CD8-positive, alpha-beta T cell (primary cell): ENCODE measurements at places on chromosomes 2 and 18.

DNA sequence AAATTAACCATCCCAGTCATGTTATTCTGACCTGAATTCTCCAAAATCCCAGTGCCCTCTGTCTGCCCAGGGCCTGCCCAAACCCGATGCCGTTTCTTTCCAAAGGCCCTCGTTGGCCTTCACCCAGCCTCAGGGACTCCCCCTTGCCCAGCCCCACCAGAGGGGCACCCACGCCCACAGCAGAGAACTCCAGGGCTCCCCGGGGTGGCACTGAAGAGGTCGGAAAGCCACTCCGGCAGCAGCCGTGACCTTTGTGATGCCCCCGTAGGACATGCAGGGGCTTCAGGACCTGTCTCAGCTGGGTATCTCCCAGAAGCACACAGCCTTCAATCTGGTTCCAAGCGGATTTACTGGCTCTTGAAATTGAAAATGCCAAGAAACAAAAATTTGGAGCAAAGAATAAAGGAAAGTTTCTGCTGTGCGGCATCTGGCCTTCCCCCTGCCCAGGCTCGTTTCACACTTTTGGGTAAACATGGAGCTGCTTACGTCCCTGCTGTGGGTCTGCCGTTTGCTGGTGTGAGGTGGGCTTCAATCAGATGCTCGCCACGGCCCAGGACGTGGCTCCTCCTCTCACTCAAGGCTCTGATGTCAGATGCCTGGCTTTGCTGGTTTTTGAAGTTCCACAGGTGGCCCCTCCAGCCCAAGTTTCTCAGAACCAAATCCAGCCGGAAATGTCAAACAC, 101.3 kb downstream of the TPO start:
- DNase-seq = no peak

GRCh38 chr2:153939124-153939796, 67.5 kb downstream of the GALNT13 start:
- DNase-seq = no peak

DNA sequence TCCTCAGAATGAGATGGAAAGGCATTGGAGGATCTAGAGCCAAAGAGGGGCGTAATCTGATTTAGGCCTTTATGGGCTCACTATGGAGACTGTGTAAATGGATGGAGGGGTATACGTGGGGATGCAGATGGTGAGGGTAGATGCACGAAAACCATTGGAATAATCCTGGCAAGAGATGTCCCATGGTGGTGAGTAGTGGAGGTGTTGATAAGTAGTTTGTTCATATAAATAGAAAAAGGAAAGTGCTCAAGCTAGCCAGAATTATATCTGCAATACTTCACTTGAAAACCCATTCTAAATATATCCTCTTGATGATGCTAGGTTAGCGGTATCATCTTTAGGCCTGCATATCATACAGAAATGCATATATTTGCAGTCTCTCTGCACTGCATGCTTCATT, 459.7 kb downstream of the CDH2 start:
- no peak for DNase-seq

DNA sequence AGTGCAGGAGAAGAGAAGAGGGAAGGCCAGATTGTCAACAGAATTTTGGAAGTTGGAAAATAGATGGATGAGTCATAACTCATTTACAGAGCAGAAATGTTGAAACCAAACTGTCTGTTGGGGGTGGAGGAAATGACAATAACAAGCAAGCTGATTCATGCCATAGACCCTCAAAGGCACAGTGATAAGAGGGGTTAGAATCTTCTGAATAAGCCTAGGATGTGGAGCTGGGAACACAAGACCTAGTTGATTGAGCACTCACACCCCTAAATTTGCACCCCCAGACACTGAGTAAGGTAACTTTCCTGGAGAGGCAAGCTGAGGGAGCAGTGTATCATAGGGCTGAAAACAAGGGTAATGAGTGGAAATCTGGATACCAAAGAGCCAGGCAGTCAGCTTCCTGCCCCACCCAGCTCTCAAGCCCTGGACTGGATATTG, 141.4 kb downstream of the SCG2 start:
- no peak for DNase-seq

- no peak for DNase-seq
Observed at GRCh38 chr18:62102221-62102620, 84.6 kb downstream of the PIGN start.

- DNase-seq = peak; percentile 17
Observed at GRCh38 chr2:148720501-148721001, 76.0 kb downstream of the EPC2 start.

DNA sequence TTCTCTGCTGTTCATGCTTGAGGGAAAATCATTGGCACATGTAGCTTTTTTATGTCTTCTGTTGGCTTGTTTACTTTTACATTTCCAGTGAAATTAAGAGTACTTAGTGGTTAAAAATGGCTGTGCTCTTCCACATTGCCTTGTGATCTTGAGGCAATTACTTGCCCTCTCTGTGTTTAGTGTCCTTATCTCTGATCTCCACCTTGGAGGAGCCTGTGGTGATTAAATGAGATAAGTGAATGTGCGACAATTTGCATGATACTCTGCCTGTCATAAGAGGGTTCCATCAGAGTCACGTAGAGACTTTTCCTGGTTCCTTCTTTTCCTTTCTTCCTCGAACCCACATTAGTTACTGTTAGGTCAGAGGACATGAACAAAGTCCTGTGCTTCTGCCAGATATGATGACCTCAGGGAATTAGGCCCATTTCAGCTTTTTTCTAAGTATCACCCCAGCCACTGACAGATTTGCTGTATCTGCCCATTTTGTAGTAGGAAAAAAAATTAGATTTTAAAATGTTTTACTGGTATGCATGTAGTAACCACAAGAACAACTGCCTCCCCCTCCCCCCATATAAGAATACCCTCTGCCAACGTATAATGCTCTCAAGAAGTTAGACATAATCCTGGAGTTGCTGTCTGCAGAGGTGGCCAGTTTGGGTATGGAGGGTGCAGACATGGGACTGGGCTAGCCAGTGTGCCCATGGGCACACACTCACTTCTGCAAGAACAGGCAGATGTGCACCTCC, 51.9 kb downstream of the TET3 start:
- DNase-seq = no peak

- no peak for DNase-seq
Observed at GRCh38 chr2:170712653-170713542, 2.2 kb upstream of the SP5 start.

DNA sequence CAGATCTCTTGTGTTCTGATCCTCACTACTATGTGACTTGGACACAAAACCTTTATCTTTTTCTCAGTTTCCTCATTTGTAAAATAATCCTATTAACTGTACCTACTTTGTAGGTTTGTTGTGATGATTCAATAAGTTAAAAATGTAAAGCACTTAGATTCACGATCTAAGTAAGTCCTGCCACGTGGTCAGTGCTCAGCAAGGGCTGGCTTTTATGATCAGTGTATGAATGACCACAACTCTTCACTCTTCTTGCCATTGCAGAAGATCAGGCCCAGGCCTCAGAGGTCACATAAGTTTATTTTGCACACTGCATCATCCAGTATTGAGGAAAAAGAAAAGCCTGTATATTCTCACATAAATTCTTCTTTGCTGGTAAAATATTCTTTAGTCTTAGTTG, 1192.5 kb upstream of the ACVR2A start:
- no peak for DNase-seq

- no peak for DNase-seq
Observed at GRCh38 chr2:194452504-194452903, 1204.5 kb upstream of the SLC39A10 start.

GRCh38 chr2:11177871-11178690, 22.8 kb downstream of the SLC66A3 start:
- no peak for DNase-seq

DNA sequence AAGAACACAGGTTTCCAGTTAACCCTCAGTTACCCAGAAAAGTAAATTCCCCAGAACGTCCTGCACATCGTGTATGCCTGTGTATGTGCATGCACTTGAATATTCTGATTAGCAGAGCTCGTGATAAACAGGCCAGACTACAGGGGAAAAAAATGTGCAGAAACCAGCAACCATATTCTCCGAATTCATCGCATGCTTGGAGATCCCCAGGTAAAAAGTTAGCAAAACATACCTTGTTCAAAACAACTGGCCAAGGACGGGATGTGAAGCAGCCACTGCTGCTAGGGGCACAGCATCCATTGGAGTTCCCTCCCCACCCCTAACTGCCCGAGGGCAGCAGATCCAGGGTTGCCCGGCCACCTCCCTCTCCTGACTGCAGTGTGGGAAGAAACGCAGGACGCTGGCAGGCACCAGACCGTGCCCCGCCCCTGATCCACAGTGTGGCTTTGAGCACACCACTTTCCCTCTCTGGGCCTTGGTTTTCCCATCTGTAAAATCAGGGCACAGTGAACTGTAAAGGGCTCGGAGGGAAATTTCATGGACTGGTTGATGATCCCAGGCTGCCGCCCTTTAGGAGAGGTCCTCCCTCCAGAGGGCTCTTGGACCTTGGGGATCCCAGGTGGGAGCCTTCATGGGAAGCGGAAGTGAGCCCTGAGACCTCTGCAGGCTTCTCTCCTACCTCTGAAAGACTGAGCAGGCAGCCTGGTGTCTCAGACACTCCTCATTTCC, 11.9 kb upstream of the ARID5A start:
- DNase-seq = no peak

DNA sequence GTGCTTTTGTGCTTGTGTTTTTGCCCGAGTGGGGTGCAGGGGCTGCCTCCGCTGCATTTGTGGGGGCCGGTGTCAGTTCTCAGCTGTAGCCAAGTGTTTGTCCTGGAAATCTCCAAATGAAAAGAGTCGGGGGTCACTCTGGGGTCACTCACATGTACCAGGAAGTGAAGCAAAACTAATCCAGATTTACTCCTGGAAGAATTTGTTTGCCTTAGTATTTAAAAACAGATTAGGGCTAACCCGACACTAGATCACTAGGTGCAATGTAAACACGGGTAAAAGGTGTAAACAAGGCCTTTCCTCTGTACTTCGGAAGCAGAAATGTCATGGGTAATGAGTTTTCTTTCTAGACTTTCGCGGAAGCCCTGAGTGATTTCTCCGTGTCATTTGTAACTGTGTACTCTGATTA, 50.3 kb downstream of the GBX2 start:
- no peak for DNase-seq

DNA sequence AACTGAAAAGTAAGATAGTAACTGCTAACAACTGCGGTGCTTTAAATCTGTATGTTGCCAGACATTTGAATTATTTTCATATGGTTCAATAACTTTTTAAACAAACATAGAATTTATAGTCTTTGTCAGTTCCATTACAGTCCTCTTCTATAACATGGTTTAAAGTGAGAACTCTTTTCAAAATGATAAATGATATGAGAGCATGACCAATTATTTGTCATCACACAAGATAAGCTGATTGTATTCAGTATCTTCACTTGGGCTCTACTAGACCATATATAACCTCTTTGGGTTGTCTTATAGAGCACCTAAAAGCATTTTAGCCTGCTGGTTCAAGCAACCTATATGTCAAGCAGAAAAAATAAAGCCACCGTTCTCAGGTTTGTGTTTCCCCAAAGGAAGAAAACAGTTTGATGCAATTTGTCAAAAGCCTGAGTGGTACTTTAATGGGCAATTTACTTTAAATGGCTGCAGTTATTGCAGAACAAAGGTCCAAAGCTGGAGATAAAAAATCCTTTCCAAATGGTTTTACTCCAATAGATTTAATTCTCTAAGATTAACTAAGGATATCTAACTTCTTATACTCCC, 298.4 kb downstream of the FSIP2 start:
- DNase-seq = no peak

GRCh38 chr18:37956902-37957301, 391.3 kb upstream of the CELF4 start:
- DNase-seq = no peak

GRCh38 chr2:190970160-190970559, 43.8 kb downstream of the STAT1 start:
- no peak for DNase-seq

- no peak for DNase-seq
Observed at GRCh38 chr2:63819256-63819655, 22.4 kb upstream of the UGP2 start.

- no peak for DNase-seq
Observed at GRCh38 chr2:8239531-8240088, 442.2 kb upstream of the ID2 start.

DNA sequence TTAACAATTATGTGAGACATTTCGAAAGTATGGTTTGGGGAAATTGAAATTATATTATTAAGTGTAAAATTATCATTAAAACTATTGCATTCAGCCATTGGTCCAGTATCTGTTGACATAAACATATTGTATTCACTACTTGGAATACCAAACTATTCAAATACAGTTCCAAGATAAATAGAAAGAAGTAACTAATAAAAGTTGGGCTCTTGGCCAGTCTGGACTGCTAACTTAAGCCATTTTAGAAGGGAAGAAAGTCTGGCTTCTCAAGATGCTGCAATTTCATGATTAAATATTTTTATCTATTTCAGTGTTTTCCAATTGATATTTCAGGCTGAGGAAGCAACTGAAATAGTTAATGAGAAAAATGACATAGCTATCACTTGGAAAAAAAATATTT, 109.8 kb upstream of the CHRNA1 start:
- no peak for DNase-seq

DNA sequence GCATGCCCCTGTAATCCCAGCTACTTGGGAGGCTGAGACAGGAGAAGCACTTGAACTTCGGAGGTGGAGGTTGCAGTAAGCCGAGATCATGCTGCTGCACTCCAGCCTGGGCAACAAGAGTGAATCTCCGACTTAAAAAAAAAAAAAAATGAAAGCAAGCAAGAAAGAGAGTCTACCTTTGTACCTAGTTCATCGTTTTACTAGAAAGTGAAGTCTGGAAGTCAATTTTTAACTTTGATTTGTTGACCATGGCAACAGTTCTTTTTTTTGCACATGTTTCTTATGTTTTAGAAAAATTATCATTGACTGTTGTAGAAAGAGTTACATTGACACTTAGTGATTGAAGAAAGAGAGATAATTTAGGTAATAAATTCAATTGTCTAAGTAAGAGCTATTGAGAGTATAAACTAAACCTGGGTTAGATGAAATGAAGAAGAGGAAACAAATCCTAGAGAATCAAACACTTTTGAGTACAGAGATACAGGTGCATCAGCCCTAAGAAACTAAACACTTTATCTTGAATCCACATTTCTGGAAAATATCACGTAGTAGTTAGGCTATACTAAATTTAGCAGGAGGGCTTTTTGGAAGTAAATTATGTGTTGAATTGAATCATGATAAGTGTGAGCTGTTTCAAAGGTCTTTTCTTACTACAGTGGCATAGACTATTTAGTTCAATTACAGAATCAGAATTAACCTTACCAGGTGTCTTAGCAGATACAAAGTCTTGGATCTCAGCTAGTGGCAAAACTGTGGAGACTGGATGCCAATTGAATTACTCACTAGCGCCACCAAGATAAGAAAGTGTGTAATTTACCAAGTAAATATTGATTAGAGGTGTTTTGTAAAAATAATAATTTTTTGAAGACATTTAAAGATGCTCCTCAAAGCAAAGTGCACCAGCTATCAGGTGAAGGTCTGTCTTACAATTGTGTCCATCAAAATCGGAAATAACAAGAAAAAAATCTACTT, 303.4 kb upstream of the NRXN1 start:
- DNase-seq = no peak

- DNase-seq = no peak
Observed at GRCh38 chr18:79556829-79557585, 122.6 kb upstream of the CTDP1 start.

DNA sequence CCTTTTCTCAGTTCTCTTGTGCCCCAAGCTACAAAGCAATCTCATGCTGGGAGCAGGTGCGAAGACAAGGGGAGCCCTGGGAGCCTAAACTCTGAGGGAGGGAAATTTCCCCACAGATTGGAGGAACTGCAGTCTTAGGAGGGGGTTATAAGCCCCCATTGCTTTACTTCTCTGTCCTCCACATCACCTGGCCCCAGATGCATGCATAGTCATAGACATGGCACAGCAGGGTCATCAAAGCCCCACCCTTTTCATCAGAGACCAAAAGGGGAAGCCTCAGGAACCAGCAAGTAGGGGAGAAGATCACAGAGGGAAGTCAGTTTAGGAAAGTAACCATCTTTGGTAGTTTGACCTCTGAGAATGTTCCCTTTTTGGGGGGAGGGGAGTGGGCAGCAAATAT, 33.7 kb downstream of the LANCL1 start:
- no peak for DNase-seq
